MM.1S (cell line): ENCODE measurements at places on chromosomes 2 and 18.

DNA sequence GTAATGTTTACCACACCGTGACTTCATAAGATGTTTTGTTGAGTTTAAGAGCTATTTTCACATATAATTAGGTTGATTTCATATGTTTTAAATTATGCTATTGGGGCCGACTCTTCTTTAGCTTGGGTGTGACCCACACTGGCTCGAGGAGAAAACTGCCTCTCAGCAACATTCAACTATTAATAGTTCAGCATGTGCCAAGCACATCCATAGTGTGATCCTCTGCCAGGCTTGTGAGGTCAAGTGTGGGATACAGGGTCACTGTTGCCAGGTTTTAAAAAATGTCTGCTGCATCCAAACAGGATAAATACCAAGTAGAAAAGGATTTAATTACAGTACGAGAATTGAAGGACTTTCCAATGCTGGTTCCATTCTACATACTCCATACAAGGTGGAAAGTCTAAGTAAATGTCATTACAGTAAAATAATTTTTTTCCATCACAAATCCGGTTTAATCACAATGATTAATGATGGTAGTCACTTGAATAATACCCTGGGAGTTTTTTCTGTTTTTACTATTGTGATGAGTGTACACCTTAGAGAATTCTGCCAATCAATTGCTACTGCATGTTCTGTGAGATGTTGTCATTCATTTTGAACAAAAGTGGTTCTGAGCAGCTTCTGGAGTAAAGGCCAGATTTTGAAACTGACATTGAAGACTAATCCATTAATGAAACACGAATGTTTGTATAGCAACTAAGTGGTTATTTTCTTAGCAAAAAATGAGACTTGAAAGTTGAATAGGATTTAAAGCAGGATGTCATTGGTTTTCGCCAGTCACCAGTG is 84.5 kb downstream of the ABI2 start:
- DNase-seq: peak; percentile 28

GRCh38 chr2:33372940-33373553 is 103.4 kb upstream of the RASGRP3 start:
- peak; percentile 65 for DNase-seq

- no peak for DNase-seq
These were observed 26.1 kb upstream of the REG3G start for GRCh38 chr2:78999406-78999805.

DNA sequence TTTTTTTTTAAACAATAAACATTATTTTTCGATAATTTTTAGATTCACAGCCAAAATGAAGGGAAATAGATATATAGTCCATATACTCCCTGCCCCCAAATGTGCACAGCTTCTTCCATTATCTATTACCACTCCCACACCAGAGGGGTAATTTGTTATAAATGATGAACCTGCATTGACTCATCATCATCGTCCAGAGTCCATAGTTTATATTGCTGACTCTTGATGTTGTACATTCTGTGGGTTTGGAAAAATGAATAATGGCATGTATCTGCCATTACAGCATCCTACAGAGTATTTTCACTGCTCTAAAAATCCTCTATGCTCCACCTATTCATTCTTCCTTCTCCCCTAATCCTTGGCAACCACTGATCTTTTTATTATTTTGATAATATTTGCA is 121.5 kb downstream of the LTBP1 start:
- DNase-seq: no peak

- DNase-seq: no peak
These were observed 57.7 kb upstream of the RBMS1 start for GRCh38 chr2:160551259-160551658.

DNA sequence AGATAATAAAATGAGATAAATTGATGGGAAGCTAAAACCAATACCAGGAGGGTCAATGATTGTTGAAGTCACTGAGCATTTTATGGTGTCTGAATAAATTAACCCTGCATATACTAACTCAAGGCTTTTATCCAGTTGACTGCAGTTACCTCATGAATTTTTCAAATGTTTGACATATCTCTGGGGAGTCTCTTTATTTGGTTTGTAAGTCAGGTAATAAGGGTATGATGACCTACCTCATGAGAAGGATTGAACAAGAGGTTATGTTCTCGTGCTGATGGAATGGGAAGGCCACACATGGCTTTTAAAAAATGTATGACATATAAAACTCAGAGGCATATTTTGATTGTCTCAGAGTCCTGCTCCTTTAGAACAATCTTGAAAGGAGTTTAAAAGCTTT is 237.6 kb downstream of the THSD7B start:
- no peak for DNase-seq

- no peak for DNase-seq
These were observed 28.8 kb upstream of the IGFBP2 start for GRCh38 chr2:216604458-216604857.

- DNase-seq: no peak
These were observed 264.3 kb upstream of the RASGRP3 start for GRCh38 chr2:33212151-33212550.
